CD8-positive, alpha-beta T cell (primary cell): ENCODE measurements at places on chromosomes 7 and 10.

DNA sequence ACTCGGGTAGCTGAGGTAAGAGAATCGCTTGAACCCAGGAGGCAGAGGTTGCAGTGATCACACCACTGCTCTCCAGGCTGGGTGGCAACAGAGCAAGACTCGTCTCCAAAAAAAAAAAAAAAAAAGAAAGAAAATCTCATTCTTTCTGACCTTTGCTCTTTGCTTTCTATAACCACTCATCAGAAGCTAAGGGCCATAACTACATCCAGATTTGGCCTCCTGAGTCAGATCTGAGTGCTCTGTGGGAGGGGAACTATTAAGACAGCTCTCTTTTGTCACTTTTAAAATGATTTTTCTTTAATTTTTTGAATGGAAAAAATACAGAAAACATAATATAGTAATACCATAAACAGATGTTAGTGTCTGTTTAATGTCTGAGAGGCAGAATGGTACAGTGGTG, 210.1 kb downstream of the KIAA1217 start:
- DNase-seq, result no peak

DNA sequence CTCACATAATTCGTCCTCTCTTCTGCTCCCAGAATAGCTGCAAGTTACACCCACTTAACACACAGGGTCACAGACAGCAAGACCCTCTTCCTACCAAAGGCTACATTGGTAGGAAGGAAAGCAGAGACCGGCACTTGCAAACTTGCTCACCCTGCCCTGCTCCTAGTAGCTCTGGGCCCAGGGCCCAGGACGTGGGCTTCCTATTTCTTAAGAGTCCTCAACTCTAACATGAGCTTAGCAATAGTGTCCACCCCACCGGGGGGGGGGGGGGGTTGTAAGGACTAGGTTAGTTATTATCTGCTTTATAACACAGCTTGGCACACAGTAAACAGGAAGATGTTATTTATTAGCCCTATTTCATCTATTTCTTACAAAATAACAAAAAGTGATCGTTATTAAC, 106.6 kb downstream of the GRB10 start:
- DNase-seq, result no peak

DNA sequence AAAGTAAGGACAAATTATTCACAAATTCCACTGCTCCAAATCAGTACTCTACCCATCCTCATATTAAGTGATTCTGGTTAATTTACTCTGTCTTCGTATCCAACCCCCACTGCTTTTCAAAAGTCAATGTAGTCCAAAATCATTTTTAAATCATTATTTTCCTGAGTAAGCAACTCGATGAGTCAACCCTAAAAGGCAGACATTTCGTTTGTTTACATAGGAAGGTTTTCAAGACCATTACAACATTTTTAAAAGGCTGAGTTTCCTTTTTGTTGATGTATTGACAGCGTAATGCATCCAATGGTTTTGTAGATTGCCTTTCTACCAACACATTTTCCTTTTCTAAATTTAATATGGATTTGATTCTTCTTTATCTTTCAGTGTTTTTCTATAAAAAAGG, 523.0 kb upstream of the ANKRD30A start:
- DNase-seq, result no peak

DNA sequence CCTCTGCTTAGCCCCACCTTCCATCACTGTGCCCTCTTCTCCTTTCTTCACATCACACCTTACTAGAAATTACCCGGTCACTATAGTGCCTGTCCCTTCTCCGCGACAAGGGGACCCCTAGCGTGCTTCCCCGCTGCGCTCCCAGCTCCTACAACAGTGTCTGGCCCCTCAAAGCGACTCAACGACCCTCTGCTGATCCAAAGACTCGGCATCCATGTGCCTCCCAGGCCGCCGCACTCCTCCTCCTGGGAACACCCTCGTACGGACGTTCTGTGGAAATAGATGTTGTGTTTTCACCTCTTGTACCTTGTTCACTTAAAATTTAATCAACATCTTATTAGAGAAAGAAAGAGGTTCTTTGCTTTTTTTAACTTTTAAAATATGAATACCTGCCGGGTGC, 463.5 kb downstream of the DNAJB6 start:
- no peak for DNase-seq
